Kidney capillary endothelial cell (primary cell): ENCODE measurements at places on chromosomes 13 and 19.

GRCh38 chr13:97005625-97006262 is 11.5 kb upstream of the OXGR1 start:
- DNase-seq, result no peak

- no peak for DNase-seq
These were observed 10.8 kb downstream of the ALOX5AP start for GRCh38 chr13:30745906-30746686.

GRCh38 chr19:15813916-15814315 is 1.5 kb downstream of the OR10H1 start:
- DNase-seq, result no peak

DNA sequence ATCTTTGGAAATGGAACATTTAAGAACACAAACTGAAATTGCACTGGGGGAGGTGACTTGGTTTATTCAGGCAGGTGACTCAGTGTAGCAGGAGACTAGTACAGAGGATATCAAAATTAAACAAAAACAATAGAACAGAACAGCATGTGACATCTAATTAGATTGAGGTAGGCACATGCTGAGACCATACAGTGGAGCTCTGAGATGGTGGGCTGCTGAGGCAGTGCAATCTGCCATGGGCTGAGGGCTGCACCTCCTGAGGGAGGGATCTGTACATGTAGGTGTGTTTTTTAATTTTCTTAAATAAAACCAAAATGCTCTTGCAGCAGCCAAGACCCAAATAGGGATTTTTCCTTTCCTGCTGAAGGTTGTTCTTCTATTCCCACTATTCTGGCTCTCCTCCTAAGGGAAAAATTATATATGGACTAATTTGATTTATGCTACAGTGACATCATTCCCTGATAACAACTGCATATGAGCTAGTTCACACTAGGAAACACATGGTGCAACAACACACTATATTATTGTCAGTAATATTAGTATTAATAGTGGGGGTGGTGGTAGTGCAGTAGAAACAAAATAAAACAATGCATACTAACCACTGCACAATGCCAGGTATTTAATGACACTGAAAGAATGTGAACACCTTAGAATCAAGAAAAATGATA is 48.0 kb downstream of the LNX2 start:
- DNase-seq, result no peak

DNA sequence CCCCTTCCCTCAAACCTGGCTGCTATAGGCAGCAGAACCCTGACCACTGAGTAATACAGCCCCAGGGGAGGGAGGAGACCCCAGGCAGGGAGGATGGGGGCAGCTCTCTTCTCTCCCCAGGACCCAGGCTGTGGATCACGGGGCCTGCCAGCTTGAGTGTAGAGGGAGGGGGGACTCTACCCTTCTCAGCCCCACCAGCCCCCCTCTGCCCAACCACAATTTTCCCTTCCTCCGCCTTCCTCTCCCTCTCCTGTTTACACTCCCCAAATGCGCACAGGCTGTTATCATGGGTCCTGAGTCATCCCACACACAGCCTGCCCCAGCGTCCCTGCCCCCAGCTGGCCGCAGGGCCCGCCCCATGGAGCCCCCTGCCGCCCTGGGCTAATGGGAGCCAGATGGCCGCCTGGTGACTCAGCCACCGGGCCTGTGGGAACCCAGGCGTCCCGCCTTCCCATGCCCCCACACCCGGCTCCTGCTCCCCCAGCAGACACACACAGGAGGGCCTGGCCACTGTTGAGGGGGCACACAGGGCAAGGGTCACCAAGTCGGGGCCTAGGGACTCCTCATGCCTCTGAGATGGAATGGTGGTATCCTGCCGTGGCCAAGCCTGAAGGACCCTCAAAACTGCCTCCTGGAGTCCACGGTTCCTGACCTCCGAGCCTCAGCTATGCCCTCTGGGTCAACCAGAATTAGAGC is 13.6 kb downstream of the CCDC97 start:
- DNase-seq, result peak; percentile 57

GRCh38 chr13:73776151-73776785 is 357.9 kb downstream of the KLF12 start:
- no peak for DNase-seq

- DNase-seq, result no peak
These were observed 1.0 kb upstream of the TM6SF2 start for GRCh38 chr19:19274146-19274545.

- DNase-seq, result no peak
These were observed 13.9 kb upstream of the EPHX3 start for GRCh38 chr19:15246198-15246481.

GRCh38 chr19:39996218-39996810 is 546 bp upstream of the ZNF546 start:
- DNase-seq, result peak; percentile 43

DNA sequence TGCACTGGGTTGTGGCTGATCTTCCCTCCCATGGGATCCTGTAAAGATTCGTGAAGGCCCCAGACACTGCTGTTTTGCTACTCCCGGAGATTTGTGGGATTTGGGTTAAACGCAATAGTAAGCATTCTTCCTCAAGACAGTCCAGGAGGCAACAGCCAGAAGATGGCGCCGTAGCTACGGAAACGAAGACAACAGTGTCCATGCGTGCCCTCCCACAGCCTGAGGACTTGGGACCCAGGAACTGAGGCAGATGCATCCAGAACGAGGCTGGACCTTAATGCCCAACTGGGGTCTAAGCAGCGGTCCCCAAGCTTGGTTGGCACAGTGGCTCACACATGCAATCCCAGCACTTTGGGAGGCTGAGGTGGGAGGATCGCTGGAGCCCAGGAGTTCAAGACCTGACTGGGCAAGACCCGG is 57.6 kb upstream of the ZNF507 start:
- DNase-seq, result peak; percentile 29

DNA sequence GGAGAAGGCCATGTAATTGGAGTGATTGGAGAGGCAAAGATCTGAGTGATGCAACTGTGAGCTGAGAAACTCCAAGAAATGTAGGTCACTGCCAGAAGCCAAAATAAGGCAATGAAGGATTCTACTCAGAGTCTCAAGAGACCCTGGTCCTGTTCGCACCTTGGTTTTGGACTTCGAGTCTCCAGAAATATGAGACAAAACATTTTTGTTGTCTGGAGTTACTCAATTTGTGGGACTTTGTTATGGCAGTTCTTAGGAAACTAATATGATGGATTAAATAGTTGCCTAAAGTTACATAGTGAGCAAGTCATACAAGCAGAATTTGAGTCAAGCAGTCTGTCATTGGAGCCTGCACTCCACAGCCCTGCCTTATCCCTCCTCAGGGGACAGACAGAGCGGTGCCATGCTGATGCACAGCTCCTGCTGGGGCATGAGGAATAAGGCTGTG is 104.2 kb downstream of the ITGBL1 start:
- DNase-seq, result no peak

GRCh38 chr13:67351909-67352308 is 121.8 kb upstream of the PCDH9 start:
- no peak for DNase-seq

- DNase-seq, result no peak
These were observed 731.8 kb upstream of the ARGLU1 start for GRCh38 chr13:107299717-107300116.

DNA sequence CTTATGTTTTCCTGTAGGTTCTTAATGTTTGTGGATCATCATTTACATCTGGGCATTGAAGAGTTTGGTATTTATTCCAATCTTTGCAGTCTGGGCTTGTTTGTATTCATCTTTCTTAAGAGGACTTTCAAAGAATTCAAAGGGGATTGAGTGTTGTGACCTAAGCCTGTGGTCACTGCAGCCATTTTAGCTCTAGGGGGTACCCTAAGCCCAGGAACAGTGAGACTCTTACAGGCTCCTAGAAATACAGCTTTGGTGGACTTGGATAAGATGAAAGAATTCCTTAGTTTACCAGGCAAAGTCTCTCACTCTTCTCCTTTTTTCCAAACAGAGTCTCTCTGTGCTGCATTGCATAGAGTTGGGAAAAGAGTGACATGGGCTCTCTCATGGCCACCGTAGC is 2539.0 kb upstream of the PCDH20 start:
- DNase-seq, result no peak

- no peak for DNase-seq
These were observed 5.6 kb downstream of the PCID2 start for GRCh38 chr13:113202912-113203311.

DNA sequence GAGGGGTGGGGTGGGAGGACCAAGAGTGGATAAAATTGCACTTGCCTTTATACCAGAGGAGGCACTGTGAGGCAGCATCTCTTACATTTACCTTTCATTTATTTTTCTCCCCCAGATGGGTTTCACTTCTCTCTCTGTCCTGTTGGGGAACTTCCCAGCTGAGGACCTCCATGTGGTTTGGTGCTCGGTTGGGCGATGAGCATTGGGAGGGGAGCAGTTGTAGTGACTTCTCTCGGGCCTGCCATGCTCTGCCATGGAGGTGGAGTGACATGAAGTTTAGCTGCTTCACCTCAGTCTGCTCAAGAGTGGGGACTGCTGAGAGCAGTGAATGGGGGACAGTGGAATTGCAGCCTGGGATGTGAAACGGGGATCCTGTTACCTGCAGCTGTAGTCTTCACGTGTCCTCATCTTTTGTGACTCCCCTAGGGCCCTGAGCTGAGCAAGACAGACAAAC is 23.1 kb upstream of the CXCL17 start:
- DNase-seq, result no peak

DNA sequence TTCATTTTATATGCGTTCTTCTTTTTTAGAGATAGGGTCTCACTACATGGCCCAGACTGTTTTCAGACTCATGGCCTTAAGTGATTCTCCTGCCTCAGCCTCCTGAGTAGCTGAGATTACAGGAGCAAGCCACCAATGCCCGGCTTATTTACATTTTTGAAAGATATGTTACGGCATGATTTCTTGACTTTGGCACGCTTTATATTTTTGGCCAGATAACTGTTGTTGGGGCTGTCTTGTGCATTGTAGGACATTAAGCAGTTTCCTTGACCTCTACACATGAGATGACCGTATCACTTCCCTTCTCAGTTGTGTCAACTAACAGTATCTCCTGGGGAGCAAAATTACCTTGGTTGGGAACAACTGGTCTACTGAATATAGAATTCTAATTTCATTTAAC is 28.9 kb upstream of the CLDN10 start:
- no peak for DNase-seq

DNA sequence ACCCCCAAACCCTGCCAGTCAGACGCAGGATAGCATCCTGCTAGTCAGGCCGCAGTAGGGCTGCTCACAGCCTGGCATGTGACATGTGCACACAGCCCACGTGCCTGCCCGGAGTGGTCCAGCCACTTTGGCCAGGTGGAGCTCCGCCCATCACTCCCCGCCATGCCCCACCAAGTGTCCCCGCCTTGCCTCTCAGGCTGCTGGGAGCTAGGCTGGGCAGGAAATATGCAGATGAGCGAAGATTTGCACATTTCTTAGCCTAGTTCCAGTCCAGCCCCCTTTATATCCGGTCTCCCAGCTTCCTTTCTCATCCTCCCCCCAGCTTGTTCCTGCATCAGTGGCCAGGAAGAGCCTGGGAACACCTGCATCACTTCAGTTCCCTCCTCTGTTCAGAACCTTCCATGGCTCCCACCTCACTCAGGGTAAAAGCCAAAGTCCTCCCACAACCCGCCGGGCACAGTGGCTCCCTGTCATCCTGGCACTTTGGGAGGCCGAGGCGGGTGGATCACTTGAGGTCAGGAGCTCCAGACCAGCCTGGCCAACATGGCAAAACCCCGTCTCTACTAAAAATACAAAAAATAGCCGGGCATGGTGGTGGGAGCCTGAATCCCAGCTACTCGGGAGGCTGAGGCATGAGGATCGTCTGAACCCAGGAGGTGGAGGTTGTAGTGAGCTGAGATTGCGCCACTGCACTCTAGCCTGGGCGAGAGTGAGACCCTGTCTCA is 2.3 kb upstream of the DOCK6 start:
- peak; percentile 92 for DNase-seq

DNA sequence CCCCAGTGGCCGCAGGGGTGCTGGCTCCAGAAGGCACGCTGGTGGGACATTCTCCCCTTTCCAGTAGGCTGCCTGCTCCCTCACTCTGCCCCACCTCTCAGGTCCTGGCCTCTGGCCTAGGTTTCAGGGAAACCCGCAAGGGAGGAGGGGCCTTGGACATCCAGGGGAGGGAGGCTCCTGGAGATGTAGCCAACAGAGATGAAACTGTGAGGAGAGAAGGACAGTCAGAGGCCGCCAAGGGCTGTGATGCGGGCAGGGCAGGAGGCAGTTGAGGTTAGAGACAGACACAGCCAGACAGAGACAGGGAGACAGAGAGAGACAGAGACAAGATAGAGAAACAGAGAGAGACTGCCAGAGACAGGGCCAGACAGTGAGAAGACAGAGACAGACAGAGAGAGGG is 127.7 kb downstream of the UQCRFS1 start:
- no peak for DNase-seq

DNA sequence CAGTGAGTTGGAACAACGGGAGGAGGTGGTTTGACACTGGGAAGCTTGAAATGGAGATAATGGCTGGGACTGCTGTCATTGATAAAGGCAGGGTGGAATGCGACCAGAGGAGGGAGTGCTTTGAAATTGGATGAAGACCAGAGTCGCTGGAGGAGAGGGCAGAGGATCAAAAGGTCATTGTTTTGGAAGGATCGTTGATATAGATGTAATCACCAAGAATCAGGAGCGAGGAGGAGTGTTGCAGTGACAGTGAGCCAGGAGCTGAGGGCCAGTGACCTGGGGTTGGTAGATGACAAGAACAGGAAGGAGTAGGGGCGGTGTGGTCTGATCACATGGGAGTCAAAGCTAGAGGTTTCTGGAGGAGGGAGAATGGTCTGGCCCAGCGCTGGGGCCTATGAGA is 25.3 kb downstream of the TM9SF2 start:
- DNase-seq, result no peak

- no peak for DNase-seq
These were observed 33.9 kb downstream of the TFDP1 start for GRCh38 chr13:113618455-113618854.

DNA sequence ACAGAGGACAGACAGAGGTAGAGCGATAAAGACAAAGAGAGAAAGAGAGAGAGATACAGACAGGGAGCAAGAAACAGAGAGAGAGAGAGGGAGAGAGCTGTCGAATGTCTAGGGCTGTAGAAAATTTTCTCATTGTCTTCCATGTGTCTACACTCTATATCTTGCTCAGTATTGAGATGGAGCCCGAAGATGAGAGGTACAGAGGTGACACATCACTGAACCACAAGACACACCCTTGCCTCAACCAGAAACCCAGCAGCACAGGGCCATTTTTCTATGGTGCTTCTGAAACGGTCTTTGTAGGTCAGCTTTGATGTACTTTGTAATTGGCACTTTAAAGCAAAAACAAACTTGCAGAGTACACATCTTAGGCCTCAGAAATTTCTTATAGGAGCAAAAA is 111.9 kb downstream of the KL start:
- DNase-seq, result no peak

GRCh38 chr13:31625115-31625514 is 114.2 kb upstream of the RXFP2 start:
- DNase-seq, result no peak
